ENCODE measurements at places on chromosomes 1 and 21.

GRCh38 chr21:21715266-21715969 lies 717.2 kb downstream of the NCAM2 start:
- DNase-seq = no peak

DNA sequence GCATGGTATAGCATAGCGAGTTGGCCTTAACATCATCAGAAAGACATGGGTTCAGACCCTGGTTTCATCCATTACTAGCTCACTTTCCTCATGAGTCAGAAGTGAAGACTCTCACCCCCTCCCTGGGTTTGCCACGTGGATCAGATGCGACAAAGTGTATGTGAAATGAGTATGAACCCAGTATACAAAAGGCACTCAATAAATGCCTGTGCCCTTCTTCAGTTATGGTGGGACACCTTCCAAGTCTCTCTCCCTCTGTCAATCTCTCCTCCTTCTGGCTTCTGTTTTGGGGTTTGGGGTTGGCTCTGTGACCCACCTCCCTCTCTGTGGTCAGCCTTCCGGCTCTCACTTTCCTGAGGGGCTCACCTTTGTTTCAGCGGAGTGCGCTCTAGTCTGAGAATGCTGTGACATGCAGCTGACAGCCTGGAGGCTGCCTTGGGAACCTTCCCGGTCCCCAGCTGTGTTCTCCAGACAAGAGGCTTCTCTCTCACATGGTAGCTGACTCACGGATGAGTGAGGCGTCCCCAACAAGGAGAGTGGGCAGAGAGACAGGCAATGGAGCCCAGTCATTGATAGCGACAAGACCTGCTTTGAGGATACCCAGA lies 155.0 kb upstream of the EDN2 start:
- DNase-seq = peak; percentile 47

DNA sequence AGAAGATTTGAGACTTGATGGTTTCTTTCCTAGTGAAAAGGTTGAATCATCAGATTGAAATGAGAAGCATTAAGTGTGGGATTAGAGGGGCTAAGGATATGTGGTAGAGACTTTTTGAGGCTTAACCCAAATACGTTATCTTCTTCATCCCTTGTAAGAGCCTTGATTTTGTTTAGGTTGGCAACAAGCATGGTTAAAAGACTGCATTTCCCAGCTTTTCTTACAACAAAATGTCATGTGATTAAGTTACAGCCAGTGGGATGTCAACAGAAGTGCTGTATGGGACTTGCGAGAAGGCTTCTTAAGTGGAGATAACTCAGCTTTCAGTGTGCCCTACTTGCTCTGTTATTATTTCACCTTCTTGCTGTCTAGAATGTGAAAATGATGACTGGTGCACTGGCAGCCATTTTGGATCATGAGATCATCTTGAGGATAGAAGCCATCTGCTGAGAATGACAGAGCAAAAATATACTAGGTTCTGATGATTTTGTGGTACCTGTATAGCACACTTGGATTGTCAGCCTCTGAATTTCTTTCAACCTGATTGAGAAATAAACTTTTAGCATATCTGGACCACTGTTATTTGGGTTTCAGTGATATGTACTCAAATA lies 41.3 kb upstream of the GNG12 start:
- no peak for DNase-seq

DNA sequence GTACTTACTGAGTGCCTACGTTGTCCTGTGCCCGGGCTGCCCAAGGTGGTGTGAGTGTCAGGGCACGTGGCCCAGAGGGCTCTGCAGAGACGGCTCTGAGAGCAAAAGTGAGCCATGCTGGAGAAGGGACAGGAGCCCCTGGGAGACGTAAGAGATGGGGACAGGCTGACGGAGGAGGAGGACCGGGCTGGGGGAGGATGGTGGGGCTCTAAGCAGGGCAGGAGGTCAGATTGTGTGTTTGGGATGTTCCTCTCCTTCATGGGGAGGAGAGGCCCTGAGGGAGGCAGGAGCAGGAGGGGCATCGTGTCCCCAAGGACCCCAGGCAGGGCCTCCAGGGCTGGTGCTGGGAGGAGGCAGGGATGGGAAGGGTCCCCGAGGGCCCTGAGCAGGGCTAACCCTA lies 158.9 kb downstream of the PCBP3 start:
- no peak for DNase-seq

GRCh38 chr1:201539561-201540431 lies 869 bp downstream of the NAV1 start:
- no peak for DNase-seq

DNA sequence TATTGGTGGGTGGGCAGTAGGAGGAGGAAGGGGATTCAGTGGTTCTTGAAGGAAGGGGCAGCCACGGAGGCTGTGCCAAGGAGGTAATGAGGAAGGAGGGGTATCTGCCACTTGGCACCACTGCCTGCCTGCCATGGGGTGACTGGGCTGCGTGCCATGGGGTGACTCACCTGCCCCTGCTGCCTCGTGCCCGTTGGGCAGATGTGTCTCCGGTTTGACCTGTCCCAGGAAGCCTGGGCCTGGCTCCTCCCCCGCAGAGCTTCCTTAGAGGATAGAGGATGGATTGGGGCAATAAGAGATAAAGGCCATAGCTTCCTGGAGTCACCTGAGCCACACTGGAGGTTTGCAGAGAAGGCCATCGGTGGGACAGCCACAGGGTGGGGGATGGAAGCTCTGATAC lies 1.7 kb downstream of the PADI3 start:
- no peak for DNase-seq

DNA sequence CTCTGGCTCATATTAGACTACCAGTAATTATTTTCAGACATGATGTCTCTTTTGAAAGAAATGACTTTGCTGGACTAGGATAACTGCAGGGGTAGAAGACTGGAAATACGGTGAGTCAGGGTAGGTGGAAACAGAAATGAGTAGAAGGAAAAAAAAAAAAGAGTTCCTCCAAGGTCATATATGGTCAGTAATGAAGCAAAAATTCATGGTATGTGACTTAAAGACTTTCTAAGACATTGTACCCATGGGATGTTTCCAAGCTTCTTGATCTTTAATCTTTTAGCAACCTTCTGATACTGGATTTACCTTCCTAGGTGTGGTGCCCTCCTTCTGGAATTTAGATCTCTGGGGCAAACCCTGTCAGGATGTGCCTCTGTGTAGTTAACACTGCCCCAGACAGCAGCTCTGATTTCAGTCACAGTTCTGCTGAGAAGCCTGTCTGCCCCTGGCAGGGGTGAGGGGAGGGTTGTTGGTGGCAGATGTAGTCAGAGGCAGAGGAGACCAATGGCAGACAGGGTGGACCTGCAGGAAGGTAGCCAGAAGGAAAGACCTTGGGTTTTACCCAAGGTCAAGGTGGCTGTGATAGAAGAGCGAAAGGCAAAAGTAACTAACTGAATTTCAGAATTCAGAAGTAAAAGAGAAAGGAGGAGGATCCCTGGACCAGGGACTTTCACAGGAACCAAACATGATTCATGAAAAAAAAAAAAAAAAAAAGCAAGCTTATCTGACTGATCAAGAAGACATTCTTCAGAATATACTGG lies 44.1 kb upstream of the BCL10 start:
- no peak for DNase-seq

- no peak for DNase-seq
Measured at GRCh38 chr1:84297546-84298244, 3.8 kb upstream of the SAMD13 start.

DNA sequence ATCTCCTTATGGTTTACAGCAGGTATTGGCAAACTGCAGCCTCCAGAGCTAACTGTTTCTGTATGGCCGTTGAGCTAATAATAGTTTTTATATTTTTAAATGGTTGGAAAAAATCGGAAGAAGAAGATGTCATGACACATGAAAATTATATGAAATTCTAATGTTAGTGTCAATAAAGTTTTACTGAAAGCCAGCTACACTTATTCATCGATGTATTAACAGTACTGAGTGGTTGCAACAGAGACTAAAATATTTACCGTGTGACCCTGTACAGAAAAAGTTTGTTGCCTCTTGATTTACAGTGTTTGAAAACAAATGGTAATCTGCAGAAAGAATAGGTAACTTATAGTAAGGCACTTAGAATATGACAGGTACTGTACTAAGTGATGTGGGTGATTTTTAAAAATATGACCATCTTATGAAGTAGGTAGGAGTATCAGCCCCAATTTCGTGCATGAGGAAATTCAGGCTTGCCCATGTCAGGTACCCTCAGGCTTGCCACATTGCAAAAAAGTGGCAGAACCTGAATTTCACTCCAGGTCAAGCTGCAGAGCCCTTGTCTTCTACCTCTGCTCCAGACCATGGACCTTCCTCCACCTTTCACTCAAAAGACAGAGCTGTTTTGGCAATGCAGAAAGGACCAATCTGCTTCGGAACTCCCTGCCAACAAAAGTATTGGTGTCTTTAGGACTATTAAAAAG lies 311.9 kb upstream of the RUNX1 start:
- no peak for DNase-seq

DNA sequence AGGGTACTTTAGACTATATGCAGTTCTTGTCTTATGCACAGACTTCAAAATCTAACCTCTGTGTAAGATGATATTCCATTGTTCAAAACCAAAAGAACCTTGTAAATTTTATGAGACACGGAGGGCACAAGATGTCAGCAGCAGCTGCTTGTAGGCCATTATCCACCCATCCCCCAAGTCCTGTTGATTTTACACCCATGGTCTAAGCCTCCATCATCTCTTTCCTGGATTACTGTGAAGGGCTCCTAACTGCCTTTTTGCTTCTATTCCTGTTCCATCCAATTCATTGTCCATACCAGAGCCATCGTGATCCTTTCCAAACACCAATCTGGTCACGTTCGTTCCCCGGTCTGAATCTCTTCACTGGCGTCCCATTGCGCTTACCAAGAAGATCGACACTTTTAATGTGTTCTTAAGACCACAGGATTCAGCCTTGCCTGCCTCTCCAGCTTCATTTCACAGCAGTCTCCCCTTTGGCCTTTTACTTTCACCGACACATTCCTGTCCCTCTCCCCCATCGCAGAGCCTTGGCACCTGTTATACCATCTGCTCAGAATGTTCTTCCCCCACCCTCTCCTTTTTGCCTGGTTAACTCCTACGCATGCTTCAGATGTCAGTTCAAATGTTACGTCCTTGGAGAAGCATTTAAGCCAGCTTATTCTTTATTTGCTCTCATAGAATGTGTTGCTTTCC lies 107.3 kb upstream of the POU3F1 start:
- no peak for DNase-seq

- peak; percentile 64 for DNase-seq
Measured at GRCh38 chr1:2555634-2556276, 416 bp upstream of the TNFRSF14 start.

DNA sequence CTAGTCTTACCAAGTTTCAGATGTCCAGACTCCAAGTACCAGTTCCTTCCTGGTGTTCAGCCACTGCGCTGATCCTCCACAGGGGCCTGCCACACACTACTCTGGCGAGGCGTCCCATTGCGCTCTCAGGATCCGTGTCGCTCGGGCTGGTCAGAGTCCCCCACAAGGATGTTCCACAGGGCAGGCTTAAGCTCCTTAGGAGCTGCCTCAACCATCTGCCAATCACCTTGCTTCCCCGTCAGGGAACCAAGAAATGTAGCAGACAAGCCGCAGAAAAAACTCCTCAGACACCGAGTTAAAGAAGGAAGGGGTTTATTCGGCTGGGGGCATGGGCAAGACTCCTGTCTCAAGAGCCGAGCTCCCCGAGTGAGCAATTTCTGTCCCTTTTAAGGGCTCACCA lies 9.8 kb downstream of the OR2W3 start:
- no peak for DNase-seq

DNA sequence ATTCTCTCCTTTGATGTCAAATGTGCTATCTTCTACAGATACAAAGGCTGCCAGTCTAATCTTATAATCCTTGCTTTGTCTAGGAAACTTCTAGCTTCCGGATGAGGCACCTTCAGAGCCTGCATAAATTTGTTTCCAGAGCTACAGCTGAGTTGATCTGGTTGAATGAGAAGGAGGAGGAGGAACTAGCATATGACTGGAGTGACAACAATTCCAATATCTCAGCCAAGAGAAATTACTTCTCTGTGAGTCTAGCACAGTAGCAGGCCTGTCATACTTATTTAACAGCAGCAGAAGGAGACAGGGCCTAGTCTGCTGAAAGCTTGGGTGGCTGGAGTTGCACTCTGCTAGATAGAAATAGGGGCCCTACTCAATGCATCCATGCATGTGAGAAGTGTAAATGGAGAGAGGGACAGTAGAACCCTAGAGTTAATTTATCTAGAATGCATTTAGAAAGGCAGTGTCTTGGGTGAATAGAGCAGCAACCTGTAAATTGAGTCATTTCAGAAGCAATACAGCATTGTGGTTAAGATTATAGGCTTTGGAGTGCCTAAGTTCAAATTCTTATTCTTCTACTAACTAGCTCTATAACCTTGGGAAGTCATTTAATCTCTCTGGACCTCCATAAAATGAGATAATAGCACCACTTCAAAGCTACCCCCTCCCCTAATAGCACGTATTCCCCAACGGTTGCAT lies 89.0 kb downstream of the MACF1 start:
- no peak for DNase-seq

- no peak for DNase-seq
Measured at GRCh38 chr1:184933944-184934343, 40.4 kb downstream of the NIBAN1 start.

GRCh38 chr1:154474802-154475201 lies 27.2 kb upstream of the TDRD10 start:
- no peak for DNase-seq

Measured in activated CD4-positive, alpha-beta T cell treated with anti-CD3 and anti-CD28 coated beads for 24 hours (primary cell).